ENCODE measurements at places on chromosomes 2 and 18.

- no peak for DNase-seq
Measured at GRCh38 chr2:120886534-120887319, 151.1 kb downstream of the GLI2 start.

DNA sequence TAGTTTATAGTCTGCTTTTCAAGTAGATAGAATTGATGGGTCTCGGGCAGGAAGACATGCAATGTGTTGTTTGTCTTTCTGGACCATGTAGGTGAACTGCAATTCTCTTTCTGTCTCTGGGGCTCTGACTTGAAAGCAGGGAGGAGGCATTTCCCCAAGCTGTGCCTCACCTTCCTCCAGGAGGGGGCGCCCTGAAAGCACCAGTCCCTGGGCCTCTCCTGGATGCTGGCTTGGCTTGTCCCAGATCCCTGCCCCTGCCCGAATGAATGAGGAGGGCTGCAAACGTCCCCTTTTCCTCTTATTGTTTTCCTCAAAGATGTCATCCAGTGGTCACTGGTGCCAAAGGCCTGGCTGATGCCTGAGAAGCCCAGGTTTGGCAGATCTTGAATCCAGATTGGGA is 270.6 kb downstream of the CELF4 start:
- no peak for DNase-seq

DNA sequence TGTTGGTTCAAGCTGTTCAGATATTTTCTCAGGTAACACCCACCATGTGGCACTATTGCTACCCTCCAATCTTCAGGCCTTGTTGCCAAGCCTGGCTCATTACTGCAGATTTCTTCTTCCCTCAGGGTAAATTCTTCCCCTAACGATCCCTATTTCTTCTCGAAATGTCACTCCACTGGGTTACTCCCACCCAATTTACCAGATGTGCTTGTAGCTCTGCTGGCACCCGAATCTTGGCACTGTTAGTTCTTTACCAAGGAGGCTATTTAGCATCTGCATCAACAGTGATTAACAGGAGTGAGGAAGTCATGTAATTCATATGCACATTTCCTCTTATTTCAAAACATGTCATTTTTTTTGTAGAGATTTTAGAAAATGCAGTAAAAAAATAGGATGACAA is 217.1 kb upstream of the CYRIA start:
- DNase-seq, result no peak

- DNase-seq, result no peak
Measured at GRCh38 chr2:129491308-129491707, 488.2 kb upstream of the RAB6C start.

DNA sequence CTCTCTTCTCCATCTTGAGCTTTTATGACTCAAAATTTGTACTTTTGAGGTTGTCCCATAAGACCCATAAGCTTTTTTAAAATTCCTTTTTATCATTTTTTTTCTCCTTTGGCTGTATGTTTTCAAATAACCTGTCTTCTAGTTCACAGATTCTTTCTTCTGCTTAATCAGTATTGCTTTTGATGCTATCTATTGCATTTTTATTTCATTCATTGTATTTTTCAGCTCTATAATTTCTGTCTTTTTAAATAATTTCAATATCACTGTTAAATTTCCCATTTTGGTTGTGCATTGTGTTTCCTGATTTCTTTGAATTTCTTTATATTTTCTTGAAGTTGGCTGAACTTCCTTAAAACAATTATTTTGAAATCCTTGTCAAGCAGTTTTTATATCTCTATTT is 4.8 kb upstream of the XDH start:
- no peak for DNase-seq

- DNase-seq, result no peak
Measured at GRCh38 chr18:10321576-10321975, 132.9 kb upstream of the APCDD1 start.

DNA sequence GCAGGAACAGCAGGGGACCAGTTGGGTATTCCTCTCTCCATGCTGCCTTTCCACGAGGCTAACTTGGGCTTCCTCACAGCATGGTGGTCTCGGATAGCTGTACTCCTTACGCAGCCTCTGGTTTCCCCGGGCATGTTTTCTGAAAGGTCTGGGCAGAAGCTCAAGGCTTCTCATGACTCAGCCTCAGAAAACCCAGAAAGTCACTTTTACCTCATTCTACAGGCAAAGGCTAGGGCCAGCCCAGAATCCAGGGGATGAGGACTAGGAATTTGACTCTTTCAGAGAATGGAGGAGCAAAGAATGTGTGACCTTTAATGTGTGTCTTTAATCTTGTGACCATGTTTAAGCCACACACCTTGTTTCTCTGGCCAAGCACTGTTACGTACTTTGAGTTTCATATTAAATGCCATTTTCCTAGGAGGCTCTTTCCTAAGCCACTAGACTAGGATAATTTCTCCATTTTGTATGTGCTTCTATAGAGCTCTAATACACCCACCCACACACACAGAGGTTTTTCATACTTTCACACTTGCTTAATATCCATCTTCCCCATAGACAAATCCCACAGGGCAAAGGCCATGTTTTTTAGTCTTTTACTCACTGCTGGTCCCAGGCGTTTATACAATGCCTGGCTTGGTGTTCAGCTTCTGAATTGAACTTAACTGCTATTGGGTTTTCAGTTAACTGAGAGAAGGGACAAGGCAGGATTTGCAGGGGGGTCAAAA is 77.3 kb downstream of the LONRF2 start:
- DNase-seq, result no peak

Measured in NCI-H187 treated with DMSO at 0.1 percent for 48 hours (cell line).